ENCODE measurements at places on chromosomes 12 and 14. TPM values are rescaled to one million over a fixed set of nuclear protein-coding genes. Genes with fewer than 3 reads are reported as not detected.

Gene EIF2B2
- total RNA-seq = 36.4 TPM

DNA sequence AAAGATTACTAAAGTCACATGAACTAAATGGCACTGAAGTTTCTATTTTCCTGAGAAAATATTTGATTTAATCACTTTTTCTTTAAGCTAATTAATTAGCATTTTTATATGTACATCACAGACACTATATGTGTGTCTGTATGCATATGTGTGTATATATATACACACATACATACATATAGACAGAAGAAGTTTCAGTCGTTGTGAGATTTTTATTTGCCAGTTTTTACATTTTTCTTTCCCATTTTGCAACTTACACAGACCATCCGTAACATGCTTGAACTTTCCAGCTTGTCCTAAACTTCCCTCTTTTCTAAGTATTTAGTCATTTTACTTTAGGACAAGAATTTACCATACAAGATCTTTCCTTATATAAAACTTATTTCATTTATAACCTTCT, 299.1 kb downstream of the IPO8 start:
- DNase-seq = no peak

Gene PTHLH
- total RNA-seq = not detected

DNA sequence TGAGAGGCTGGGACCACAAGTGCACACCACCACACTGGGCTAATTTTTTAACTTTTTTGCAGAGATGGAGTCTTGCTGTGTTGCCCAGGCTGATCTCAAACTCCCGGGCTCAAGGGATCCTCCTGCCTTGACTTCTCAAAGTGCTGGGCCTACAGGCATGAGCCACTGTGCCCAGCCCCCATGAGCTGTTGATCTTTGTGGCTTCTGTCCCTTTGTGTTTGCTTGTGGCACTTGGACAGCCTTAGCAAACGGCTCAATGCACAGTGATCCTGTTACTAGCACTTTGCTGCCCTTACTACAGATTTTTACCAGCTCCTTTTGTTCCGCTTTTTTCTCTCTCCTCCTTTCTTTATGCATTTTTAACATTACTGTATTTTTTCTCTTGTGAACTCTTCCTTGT, 25.3 kb upstream of the EVL start:
- no peak for DNase-seq

DNA sequence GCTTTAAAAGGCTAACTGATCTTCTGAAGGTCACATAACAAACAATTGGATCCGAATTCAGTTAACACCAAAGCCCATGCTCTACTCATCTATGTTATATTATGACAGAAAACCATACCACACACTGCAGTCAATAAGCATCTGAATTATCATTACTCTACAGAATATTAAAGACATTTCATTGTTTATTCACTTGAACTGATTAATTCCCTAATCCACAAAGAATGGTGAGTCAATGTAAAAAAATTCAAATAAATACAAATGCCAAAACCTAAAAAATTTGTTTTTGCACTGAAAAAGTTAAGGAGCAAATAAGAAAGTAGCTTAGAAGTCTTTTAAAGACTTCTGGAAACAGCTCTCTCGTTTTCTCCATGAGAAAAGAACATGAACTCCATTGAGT, 13.7 kb downstream of the NID2 start:
- no peak for DNase-seq
